ENCODE measurements at places on chromosomes 5 and 9.

DNA sequence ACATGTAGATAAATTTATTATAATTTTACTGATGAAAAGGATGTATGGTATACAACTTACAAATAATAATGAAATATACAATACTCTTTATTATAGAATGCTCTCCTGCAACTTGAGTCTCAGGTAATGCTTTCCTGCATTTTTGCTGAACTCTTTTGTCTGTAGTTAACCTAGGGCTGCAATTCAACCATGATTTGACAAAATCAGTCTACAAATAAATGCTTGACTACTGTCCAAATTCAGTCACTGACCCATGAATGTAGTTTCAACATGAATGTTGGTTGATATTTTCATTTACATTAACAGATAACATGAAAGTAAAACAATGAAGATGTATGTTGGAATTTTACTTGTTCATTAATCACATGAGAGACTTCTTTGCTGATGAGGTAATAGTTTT, 320.9 kb downstream of the ZSWIM6 start:
- DNase-seq: no peak

- DNase-seq: peak; percentile 69
Observed at GRCh38 chr5:144187699-144188294, 17.1 kb downstream of the KCTD16 start.

DNA sequence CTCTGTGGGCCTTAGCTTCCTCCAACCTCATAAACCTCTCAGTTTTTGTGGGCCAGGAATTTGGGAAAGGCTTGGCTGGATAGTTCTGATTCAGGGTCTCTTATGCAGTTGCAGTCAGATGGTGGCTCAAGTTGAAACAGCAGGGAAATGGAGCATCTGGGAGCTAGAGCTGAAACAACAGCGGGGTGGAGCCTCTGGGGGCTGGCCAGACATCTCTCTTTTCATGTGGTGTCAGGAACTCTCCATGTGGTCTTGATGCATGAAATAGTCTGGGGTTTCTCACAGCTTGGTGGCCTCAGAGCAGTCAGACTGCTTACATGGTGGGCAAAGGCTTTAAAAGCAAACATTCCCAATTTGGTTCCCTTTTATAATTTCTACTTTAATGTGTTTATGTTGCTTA, 13.5 kb downstream of the ZNF346 start:
- DNase-seq: no peak

DNA sequence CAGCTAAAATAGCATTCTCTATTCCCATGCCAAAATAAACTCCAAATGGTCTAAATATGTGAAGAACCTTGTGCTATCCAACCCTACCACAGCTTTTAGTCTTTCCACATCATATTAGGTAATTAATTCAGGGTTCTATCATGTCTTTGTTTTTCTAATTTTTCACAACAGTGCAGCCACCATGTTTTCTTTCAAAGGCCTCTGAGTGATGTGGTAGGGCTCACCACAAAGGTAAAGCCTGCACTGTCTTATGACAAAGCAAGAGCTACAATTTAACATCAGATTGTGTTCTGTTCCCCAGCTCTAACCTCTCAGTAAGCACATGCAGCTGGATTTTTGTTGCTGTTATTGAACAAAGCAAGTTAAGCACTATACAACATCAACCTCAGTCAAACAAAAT, 52.4 kb downstream of the MEF2C start:
- DNase-seq: no peak

- DNase-seq: no peak
Observed at GRCh38 chr5:116011046-116011445, 21.2 kb upstream of the ARL14EPL start.

DNA sequence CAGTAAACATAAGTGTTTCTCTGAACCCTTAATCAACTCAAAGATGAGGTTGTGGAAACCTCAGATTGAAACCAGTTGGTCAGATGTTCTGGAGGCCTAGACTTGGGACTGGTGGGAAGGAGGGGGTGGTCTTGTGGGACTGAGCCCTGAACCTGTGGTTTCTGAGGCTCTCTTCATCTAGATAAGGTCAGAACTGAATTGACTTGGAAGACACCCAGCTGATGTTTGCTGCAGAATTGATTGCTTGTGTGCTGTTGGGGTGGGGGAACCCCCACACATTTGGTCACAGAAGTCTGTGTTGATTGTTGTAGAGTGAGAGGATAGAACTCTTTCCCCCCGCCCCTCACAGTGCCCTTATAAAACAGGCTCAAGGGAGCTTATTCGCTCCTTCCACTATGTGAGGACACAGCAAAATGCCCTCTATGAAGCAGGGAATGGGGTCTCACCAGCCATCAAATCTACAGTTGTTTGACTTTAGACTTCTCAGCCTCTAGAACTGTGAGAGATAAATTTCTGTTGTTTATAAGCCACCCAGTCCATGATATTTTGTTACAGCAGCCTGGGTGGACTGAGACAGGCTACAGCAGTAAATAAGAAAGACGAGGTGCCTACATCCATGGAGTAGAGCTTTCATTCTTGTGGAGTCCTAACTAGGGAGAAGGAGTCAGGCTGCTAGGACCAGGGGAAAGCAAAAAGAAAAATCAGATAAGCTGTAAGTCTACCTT, 25.7 kb upstream of the UGCG start:
- DNase-seq: no peak

GRCh38 chr5:132772291-132773070, 4.6 kb downstream of the SEPTIN8 start:
- DNase-seq: no peak

DNA sequence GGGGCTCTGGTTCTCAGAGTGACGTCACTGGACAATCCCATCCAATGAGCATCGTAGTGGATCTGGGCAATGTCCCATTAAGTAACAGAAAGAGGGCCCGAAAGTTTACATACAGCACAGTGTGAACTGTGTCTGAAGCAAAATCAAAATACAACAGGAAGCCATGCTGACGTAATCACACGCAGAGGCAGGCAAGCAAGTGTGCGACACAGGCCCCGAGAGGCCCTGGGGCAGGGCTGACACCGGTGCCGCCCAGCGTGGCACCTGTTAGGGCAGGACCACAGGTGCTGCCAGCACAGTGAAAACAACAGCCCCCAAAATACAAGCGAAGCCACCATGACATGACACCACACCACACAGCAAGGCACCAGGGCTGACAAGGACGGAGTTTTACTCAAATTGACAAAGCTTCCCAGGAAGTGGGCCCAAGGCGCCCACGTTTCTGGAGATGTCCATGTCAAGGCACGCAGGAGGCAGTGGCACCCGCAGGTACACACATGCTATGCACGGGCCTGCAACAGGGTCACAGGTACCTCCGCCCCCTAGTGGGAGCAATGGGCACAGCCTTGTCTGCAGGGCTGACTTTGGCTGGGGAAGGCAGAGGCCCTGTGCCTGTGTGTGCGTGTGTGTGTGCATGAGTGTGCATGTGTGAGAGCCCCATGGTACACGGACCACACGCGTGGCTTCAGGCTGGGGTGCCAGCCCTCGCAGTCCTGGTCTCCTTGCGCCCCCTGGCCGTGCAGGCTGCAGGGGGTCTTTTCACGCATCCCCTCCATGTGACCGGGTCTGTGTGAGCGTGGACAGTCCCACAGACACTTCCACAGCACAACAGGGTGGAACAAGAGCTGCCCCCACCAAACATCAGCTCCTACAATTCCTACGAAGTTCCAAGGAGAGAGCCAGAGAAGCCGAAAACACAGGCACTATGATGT, 19.6 kb downstream of the QSOX2 start:
- peak; percentile 61 for DNase-seq

DNA sequence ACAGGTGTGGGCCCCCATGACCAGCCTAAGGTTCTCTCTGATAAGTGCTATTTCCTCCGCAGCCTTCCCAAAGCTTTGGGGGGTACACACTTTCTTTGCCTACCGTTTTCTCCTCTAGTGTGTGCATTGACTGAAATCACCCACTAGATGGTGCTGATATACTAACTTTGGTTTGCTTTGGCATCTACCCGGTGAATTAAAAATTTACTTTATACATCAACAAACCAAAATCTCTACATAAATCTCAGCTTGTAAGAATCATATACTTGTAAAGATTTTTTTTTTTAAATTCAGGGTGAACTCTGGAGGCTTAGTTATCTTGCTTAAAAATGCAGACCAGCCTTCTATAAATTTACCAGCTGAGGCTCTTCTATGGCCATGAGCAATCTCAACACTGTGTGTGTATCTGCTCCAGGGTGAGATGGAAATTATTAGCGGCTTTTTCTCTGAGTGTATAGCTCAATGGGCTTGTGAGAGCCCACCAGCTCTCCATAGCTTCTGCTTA, 475.7 kb upstream of the TNC start:
- peak; percentile 41 for DNase-seq
